ENCODE measurements at places on chromosomes 11 and 22. TPM values are rescaled to one million over a fixed set of nuclear protein-coding genes. Genes with fewer than 3 reads are reported as not detected.

PHOX2A gene
- not detected for total RNA-seq

FOLR3 gene
- 3.4 TPM for total RNA-seq

KCNQ1OT1 gene
- 3.9 TPM for total RNA-seq

APOBEC3A gene
- total RNA-seq, result not detected

MS4A12 gene
- total RNA-seq, result not detected

All from smooth muscle cell of the pulmonary artery (primary cell).